Stimulated activated naive CD4-positive, alpha-beta T cell treated with Interleukin-2 at 50 U/mL for 16 hours (primary cell): ENCODE measurements at places on chromosomes 1 and 21.
A peak's percentile ranks its signal among the peaks of the same experiment; 100 is the strongest.

DNA sequence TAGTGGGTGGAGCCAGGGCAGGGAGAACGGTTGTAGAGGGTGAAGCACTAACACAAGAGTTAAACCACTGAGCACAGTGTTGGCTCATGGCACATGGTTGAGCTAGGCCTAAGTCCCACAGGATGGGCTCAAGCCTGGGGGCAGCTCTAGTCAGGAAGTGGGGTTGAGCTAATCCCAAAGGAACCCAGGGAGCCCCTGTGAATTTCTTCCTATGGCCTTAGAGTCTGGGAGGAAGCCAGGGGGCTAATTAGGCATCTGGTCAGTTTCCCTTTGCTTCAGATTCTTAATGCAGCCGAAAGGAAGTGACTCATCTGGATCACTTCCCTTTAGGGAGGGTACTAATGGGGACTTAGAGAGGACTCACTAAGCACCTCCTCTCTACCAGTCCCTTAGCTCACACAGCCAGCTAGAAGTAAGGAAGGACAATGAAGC, 10.1 kb downstream of the CFAP45 start:
- DNase-seq: no peak

DNA sequence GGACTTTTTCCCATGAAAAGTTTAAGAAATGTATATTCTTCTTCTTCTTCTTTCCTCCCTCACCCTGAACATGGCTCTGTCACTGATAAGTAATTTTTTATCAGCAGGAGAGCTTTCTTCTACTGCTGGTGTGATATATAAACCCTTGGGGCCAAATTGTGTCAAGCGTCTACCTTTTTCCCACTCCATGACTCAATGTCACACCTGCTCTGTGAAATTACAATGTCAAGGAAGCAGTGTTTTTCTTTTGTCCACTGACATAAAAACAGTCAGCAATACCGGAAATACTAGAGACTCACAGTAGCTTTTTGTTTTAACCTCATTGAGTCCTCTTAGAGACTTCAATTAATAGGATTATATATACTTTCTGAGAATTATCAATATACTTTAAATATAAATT, 416.2 kb upstream of the ADGRL4 start:
- DNase-seq: no peak

DNA sequence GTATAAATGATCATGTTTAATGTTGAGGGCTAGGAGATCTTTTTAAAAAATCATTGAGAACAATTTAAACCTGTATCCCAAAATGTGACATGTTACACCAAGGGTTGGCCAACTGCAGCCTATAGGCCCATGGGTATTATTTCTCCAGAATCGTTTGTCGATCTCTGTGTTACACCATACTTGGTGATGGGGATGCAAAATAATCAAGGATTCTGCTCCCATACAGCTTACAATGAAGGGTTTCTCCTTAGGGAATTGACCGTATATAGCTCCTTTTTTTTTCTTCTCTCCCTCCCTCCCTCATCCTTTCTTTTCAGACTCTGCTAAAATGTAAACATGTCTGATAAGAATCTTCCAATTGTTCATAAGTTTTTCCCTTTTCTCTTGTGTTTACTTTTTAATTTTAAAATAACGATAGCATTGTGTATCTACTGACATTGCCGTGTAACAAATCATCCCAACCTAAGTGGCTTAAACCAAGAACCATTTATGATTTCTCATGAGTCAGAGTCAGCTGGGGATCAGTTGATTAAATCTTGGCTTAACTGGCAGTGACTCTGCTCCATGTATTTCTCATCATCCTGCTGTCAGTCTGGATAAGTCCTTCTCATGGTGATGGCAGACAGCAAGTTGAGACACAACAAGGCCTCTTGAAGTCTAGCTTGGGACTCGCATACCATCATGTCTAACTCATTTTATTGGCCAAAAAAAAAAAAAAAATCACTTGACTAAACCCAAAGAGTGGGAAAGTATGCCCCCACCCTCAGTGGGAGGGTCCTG, 48.0 kb downstream of the MARK1 start:
- DNase-seq: no peak

DNA sequence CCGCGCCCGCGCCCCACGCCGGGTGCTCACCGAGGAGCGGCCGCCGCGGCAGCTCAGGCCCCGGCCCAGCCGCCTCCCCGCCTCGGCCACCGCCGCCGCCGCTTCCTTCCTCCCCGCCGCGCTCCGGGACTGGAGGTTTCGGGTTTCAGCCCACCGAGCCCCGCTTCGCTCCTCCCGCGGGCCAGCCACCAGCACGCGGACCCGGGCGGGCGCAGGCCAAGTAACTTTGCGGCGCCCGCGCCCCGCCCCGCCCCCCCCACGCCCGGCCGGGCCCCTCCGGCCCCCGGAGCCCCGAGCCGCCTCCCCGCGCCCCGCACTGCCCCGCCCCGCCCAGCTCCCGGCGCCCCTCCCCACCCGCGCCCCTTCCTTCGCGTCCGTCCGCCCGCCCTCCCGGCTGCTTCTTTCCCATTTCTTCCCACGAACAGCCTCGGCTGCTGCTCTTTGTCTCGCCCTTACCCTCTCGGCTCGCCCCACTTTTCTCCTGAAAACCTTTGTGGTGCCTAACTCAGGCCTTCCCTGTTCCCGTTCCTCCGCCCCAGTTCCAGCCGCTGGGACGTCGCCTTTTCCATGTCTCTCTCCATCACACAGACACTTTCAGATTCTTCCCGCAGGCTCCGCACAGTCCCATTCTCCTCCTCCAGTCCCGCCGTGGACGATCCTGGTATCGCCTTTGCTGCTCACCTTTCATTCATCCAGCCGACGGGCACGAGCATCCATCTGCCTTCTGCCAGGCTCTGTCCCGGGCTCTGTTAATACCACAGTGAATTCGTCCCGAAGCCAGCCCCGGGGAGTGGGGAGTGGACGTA, at the start of gene GPR161:
TSS of gene GPR161 (minus strand) at position 222 of the 806 bp plus-strand sequence. CDS start 32,080 bp downstream, outside the sequence.
- peak; percentile 9 for DNase-seq

DNA sequence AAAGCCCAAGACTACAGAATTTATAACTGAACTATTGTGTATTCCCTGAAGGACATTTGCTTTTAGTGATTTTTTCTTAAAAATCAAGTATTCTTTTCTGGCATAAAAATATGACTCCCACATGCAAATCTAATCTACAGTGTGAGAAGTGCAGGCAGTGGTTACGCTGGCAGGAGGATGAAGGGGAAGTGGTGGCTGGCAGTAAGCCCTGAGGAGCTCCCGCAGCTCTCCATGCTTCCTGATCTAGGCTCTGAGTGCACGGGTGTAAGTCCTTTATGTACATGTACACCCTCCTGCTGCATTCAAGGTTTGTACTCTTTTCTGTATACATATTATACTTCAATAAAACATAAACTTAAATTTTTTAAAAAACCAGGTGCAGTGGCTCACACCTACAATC, 67.5 kb upstream of the PRDX6 start:
- no peak for DNase-seq

GRCh38 chr1:221884821-221885220, 142.9 kb upstream of the DUSP10 start:
- DNase-seq: no peak

- no peak for DNase-seq
Measured at GRCh38 chr1:50023292-50024159, at the start of gene AGBL4. TSS of gene AGBL4 (minus strand) at chr1:50023954.
